NCI-H1436 treated with DMSO at 0.1 percent for 48 hours (cell line): ENCODE measurements at places on chromosomes 5 and 9.

- no peak for DNase-seq
These were observed 27.9 kb downstream of the AFAP1L1 start for GRCh38 chr5:149299451-149300054.

DNA sequence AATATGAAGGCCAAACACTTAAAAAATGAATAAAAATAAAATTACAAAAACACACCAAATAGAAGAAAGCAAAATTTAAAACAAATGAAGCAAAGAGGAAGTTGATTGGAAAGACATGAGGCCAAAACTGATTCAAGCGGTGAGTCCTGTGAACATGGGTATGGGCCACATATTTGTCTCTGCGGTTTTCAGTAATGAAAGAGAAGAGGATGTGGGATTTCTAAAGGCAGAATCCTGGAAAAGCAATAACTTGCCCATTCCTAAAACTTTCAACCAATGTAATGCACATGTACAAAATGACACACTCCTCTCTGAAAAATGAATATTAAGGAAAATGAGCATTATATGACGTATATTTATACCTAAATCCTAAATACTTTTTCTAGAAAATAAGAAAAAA is 263.7 kb downstream of the SEMA5A start:
- DNase-seq, result no peak

DNA sequence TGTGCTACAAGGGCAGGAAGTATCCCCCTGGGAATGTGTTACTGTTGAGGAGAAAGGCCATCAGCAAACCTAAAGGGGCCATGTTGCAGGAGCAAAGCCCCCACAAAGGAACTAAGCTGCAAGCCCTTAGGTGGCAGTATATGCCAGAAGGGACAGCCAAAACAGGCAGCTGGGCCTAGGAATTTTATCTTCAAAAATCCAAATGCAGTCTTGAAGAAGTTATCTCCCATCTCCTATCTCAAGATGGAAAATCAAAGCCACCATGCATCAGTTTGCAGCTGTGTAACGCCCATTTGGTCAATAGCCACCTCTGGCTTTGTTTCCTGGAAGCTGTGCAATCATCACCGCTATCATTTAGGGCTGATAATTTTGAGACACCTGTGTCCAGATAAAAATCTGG is 400.3 kb downstream of the ARHGEF28 start:
- DNase-seq, result no peak

GRCh38 chr5:103428411-103428871 is 134.1 kb downstream of the NUDT12 start:
- DNase-seq, result no peak

GRCh38 chr5:81212211-81212751 is 20.8 kb upstream of the CKMT2 start:
- peak; percentile 19 for DNase-seq

DNA sequence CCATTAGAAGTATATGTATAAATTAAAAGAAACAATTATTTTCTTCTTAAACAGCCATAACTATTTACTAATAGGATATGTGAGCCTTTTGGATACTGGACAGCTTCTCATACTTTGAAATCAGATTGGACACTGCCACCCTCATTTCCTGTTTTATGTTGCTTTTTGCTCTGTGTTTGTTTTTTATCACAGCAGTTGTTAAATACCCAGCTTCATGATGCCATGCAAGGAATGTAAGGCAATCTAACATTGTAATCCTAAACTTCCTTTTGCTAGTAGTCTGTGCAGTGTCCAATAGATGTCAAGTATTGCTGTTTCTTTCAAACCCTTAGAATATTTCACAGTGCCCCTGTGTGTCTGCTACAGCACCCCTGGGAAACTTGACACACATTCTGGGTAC is 56.2 kb downstream of the CNTLN start:
- no peak for DNase-seq

GRCh38 chr5:41406936-41407335 is 103.5 kb downstream of the PLCXD3 start:
- no peak for DNase-seq

DNA sequence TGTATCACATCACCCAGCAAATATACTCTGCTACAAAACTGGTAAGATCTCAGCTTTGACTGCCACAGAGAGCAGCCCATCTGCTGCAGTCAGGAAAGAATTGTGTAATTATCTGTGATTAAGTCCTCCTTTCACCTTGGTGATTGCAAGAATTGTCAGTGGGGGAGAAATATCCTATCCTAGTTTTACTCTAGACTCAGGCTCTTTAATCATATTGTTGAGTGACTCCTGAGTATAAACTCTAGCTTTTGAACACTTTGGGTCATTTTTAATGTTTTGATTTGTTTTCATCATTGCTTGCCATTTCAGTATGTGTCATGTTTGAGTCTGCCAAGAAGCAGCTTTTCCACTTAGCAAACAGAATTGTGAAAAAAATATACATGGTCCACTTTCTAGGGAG is 32.1 kb downstream of the VCAN start:
- DNase-seq, result peak; percentile 40

DNA sequence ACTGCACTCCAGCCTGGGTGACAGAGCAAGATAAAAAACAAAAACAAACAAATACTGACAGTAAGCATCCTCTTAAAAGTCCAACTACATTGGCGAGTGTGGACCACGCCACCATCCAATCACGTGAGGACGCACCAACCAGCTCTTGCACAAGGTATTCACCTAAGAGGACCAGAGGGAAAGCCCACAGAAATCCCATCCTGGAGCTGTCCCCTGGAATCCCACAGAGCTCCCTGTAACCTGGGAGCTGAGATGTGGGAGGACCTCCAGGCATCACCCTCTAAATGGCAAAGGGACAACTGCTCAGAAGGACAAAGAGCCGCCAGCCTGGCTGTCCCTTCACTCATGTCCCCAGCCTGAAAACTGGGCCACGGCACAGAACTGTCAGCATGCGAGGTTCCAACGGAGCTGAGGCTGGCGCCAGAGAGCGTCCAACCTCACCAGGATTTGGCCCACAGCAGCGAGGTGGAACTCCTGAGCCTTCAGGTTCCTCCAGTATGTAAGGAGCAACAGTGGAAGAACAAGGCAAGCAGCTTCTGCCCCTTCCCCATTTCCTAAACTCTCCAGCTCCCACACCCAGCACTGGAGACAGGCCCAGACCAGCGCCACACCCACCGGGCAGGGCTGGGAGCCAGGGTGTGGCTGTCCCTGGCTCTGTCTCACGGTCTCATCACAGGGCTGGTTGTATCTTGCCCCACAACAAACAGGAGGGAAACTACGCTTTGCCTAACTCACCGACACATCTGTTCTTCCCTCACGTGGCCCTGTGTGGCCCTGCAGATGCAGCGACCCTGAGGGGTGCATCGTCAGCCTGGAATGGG is 15.2 kb downstream of the IPPK start:
- no peak for DNase-seq

GRCh38 chr9:93595461-93595860 is 19.1 kb downstream of the PHF2 start:
- DNase-seq, result no peak

GRCh38 chr9:136544964-136545691 is 720 bp downstream of the NOTCH1 start:
- no peak for DNase-seq

- DNase-seq, result no peak
These were observed 522.7 kb downstream of the NR2F1-AS1 start for GRCh38 chr5:93058309-93058708.

- no peak for DNase-seq
These were observed 134.4 kb upstream of the RAI14 start for GRCh38 chr5:34521628-34522290.

DNA sequence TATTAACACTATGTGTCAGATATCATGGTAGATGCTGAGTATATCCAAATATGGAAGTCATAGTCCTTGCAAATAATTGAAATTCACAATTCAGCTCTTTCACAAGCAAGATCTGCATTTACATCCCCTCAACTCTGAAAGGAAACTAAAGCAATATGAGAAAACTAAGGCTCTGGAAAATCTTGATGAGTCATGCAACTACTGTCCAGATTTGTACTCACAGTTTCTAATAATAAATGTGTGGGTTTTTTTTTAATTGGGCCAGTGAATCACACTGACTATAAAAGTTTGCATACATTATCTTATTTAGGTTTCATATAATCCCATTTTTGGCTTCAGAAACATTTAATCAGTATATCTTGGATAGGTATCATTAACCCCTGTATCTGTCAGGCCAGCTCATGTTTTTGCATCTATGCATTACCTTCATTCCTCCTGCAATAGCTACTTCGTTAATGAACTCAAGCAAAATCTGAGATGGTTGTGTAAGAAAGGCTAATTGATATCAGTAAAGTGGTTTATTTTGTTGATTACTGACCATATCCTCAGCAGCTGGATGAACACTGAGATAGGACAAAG is 58.7 kb upstream of the PRR16 start:
- DNase-seq, result no peak

GRCh38 chr9:136399176-136400037 is 563 bp downstream of the SNAPC4 start:
- DNase-seq, result no peak

- DNase-seq, result no peak
These were observed 78.5 kb upstream of the EPB41L4B start for GRCh38 chr9:109399258-109399767.

DNA sequence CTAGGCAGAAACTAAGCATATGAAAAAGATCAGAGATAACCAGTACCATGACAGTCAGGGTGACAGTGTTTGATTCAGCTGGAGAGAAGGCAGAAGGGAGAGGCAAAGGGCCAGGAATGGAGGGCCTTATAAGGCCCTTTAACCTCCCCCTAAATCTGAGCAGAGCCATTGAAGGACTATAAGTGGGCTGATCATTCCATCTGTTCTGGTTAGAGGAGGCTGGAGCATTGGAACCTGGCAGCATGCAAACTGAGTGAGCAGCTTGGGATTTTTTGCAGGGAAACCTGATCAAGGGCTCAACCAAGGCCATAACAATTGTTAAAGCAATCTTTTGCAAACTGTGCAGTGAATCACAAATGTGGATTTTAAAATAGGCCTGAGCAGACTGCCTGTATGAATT is 174.5 kb upstream of the DAP start:
- DNase-seq, result no peak

GRCh38 chr9:129884220-129885017 is 49.2 kb downstream of the USP20 start:
- peak; percentile 59 for DNase-seq

DNA sequence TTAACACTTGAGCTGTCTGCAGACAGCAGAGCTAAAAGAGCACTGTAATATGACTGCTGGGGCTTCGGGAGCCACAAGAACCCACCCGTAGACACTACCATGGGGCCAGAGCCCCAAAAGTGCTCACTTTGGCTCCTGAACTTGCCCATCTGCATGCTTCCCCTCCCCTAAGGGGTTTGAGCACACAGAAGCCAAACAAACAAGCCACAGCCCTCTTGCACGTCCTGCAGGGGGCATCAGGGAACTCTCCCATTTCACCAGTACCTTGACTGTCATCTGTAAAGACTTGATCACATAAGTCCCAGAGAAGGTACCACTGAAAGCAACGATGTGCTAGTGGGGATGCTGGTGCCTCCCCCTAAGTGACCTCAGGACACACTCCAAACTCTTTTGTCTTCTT is 681.8 kb downstream of the SEMA5A start:
- DNase-seq, result no peak

GRCh38 chr5:147472664-147473475 is 37.0 kb downstream of the DPYSL3 start:
- DNase-seq, result peak; percentile 64

DNA sequence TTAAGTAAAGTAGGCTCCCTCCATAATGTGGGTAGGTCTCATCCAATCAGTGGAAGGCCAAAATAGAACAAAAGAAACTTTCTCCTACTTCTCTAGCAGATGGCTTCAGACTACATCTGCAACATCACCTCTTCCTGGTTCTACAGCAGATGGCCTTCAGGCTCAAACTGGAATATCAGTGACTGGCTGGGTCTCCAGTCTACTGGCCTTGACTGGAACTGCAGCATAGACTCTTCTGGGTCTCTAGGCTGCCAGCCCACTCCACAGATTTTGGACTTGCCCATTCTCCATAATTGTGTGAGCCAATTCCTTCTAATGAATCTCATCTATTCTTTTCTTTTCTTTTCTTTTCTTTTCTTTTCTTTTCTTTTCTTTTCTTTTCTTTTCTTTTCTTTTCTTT is 64.8 kb downstream of the ACER2 start:
- no peak for DNase-seq

DNA sequence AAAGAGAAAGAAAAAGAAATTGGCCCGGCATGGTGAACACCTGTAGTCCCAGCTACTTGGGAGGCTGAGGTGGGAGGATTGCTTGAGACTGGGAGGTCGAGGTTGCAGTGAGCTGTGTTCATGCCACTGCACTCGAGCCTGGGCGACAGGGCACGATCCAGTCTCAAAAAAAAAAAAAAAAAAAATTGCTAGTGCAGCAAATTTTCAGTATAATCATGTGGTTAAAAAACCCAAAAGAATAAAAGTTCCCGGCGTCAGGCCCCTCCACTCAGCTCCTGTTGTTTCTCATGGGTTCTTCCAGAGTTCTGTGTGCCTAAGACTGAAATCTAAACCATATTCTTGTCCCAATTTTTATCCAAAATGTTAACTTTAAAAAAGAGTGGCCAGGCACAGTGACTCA is 49.1 kb downstream of the WNK2 start:
- DNase-seq, result no peak

DNA sequence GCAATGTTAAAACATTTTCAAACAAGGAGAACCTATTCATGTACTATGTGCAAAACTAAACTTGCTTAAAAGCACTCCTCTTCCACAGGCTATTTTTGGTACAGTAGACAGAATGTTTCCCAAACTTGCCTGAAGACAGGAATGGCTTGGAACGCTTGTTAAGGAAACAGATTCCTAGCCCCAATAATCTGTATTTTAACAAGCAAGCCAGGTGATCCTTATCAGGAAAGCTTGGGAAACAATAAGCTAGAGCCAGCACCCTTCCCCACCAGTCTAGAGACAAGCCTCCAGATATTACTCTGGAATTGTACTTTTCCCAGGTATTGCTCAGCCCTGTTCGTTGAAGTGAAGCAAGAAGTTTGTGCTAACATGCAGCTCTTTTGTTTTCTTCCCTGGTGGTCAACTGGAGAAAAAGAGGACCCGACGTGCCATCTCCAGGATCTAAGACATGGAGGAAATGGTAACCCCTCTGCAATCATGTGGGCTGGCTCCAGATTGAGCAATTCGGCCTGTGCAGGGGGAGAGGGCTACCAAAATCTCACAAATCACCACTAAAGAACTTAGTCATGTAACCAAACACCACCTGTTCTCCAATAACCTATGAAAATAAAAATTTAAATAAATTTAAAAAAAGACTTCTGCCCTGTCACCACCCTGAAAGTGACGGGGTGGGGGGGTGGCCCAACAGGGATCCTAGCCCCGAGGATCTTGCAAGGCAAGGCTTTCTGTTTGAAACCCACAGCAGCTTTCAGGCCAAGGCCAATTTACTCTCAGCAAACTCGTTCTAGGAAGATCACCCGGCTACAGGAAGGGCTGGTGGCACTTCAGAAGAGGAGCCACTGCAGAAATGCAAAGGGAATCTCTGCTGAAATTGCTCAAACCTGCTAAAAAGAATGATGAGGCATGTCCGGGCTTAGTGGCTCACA is 48.6 kb downstream of the SHB start:
- no peak for DNase-seq

GRCh38 chr9:134899168-134899567 is 18.5 kb downstream of the FCN1 start:
- no peak for DNase-seq

DNA sequence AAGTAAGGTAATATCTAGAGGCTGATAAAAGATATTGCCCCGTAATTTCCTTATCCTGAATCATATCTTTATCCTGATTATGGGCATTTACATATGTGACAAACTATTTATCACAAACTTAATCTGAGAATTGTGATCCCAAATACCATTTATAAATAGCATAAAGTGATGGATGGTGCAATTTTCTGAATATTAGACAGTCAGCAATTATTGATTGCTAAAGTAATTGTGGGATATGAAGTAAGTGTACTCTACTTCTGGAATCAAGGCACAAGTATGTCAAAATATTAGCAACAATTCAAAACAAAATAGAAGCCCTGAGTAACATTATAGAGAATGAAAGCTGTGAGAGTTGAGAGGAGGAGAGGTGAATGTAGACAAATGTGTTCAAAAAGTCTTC is 361.9 kb upstream of the CDH6 start:
- DNase-seq, result no peak
